ENCODE measurements at places on chromosomes 3 and 15.
A peak's percentile ranks its signal among the peaks of the same experiment; 100 is the strongest.

GRCh38 chr3:41198046-41198445 is 1.3 kb upstream of the CTNNB1 start:
- DNase-seq = no peak

- no peak for DNase-seq
Observed at GRCh38 chr3:53646723-53647122, 152.3 kb downstream of the CACNA1D start.

DNA sequence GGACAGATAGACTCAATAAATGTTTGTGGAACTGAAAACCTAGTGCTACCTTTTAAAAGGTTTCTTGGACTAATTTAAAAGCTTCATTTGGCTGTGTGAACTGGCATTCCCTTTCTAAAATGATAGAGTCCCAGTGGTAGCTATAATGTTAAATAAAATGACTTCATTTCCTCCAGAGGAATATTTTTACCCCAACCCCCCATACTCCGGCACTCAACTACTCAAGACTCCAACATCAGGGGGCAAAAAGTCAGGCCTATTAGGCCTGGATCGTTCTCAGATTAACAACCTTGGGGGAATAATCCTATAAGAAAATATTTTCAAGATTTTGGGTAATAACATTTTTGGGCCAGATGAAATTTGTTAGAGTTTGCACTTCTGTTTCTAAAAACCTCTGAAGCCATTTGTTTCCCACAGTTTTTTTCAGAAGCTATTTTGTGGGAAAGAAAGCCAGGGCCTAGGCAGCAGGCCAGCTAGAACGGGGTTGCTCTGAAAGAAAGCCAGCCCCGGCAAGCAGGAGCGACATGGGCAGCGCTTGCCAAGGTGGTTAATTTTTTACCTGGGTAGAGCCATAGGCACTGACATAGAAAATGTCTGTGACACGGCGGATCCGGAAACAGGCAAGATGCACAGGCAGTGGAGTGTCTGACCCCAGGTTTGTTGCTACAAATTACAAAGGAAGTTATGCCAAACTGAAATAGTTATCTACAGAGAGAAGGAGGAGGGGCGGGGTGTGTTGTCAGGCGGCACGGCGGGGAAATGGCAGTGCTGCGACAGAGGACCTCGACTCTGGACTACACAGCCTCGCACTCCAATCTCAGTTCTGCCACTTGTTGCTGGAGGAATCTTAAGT is 84.6 kb downstream of the MAGI1 start:
- no peak for DNase-seq

GRCh38 chr3:173501931-173502489 is 104.5 kb downstream of the NLGN1 start:
- DNase-seq = no peak

- DNase-seq = no peak
Observed at GRCh38 chr15:101660005-101660404, 7.8 kb upstream of the TM2D3 start.

GRCh38 chr15:69576035-69576526 is 123.5 kb downstream of the RPLP1 start:
- DNase-seq = peak; percentile 15

DNA sequence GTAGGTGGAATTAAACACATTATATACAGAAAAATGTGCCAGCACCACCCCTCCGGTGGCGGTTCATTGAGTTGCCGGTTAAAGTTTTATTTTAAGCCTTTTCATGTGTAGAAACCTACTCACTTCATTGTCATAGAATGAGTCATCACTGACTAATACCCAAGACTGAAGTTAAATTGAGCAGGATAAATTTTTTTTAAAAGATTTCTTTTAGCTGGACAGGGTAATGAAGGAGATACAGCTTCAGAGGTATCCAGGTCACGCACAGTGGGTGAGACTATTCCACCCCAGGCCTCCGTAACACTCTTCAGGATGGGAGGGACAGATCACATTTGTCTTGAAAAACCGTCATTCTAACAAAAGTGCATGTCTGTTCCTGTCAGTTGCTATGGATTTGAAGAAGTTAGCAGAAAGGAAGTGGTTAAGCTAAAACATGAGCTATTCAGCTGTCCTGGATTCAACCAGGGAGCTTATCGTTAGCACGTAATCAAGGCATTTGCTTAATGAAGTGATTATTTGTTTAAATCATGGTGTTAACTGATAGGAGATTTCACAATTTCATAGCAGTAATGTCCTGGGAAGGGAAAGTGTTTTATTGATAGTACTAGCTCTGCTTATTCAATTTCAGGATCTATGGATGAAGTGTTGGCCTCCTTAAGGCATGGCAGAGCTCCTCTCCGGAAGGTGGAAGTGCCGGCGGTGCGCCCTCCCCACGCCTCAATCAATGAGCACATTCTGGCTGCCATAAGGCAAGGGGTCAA is 23.4 kb downstream of the WHAMM start:
- peak; percentile 64 for DNase-seq

- peak; percentile 47 for DNase-seq
Observed at GRCh38 chr3:45593708-45594601, 596 bp upstream of the LIMD1 start.

DNA sequence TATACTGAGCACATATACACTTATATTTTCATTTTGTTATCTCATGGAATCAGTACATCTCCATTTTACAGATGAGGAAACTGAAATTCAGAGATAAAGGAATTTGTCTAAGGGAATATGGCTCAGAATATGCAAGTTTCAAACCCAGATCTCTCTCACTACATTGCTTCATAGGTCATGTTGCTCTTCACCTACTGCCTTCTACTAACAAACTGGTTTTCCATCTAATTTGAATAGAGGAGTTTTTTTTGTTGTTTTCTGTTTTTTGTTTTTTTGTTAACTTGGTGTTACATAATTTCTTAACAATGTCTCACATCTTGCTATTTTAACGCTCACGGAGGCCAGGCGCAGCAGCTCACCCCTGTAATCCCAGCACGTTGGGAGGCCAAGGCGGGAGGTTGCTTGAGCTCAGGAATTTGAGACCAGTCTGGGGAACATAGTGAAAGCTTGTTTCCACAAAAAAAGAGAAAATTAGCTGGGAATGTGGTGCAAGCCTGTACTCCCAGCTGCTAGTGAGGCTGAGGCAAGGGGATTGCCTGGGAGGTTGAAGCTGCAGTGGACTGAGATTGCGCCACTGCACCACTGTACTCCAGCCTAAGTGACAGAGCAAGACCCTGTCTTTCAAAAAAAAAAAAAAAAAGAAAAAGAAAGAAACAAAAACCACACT is 37.0 kb downstream of the FMN1 start:
- no peak for DNase-seq

GRCh38 chr15:98840053-98840452 is 167.5 kb downstream of the PGPEP1L start:
- DNase-seq = no peak

- no peak for DNase-seq
Observed at GRCh38 chr3:197591816-197592215, 36.0 kb upstream of the BDH1 start.

DNA sequence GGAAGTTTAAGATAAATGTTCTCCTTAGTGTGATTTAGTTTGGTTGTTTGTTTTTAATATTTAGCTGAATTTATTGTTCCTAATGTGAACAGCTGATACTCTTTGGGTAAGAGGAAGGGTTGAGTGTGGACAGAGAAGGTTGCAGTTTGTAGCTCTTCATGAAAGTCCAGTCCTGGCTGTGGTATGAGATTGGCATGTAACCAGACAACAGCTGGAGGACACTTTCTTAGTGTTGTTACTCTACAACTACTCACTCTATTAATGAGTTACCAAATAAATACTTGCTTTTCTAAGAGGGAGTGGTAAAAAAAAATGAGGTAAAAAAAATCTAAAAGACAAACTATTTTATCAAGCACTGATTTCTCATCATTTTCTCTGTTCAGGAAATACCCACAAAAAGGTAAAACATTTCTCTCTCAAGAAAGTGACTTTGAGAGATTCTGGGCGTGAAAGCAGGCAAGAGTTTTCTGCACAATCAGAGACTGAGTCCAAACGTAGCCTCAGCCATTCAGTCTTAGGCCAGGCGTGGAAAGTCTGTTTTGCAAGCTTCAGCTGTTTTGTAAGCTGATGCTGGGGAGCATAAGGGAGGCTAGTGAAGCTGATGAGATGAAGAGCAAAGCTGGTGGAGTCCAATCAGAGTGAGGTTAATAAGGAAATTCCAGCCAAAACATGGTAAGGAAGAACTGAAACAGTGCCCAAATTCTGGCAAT is 138.5 kb upstream of the ARPP21 start:
- no peak for DNase-seq

DNA sequence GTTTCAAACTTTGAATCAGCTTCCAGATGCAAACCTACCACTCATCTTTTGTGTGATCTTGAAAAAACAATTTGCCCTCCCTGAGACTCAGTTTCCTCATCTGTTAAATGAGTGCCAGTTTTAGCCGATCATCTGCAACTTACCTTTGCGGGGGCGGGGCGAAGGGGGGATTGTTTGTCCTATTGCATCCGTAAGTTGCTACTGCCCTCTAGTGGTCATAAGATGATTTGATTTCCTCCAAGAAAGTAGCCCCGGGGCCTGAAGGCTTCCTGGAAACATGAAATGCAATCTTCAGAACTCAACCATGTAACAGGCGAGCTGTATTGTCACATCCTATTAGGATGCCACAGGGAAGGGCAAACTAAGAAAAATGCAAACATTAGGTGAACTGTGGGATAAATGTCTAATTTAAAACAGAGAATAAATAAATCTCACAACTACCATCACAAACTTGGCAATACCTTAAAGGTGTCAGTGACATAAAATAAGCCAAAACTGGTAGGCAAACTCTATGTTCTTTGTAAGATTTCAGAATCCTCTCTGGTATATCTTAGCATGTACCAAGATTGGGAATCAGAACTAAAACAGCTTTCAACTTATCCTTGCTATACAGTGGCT is 63.5 kb upstream of the CLDN18 start:
- DNase-seq = peak; percentile 71

DNA sequence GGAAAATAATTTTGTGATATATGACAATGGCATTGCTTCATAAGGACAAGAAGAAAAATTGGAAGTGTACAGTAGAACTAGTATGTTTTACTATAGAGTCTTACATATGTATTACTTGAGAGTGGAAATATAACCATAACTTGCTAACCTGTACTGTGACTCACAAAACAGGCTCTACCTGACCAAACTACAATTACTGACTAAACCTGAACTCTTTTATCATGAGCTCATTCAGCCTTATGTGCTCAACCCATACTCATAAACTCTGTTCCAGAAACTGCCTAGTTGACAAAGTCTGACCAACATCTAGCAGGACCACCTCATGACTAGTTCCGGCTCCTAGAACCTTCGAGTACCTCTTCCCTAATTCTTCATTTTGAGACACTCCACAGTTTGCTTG is 6.3 kb downstream of the CDIN1 start:
- peak; percentile 39 for DNase-seq

DNA sequence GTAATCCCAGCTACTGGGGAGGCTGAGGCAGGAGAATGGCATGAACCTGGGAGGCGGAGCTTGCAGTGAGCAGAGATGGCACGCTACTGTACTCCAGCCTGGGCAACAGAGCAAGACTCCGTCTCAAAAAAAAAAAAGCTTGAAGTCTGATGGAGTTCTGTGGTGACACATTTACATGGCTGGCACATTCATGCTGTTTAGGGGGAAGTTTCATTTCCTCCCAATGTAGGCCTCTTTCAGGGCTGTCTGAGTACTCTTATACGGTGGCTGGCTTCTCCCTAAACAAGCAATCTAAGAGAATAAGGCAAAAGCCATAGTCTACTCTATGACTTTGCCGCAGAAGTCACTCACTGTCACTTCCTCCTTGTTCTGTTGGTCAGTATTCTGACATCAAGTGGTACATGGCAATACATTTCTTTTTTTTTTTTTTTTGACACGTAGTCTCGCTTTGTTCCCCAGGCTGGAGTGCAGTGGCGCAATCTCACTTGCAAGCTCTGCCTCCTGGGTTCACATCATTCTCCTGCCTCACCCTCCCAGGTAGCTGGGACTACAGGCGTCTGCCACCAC is 41.2 kb downstream of the OIP5 start:
- DNase-seq = no peak

GRCh38 chr3:144966560-144966959 is 994.9 kb downstream of the DIPK2A start:
- no peak for DNase-seq

DNA sequence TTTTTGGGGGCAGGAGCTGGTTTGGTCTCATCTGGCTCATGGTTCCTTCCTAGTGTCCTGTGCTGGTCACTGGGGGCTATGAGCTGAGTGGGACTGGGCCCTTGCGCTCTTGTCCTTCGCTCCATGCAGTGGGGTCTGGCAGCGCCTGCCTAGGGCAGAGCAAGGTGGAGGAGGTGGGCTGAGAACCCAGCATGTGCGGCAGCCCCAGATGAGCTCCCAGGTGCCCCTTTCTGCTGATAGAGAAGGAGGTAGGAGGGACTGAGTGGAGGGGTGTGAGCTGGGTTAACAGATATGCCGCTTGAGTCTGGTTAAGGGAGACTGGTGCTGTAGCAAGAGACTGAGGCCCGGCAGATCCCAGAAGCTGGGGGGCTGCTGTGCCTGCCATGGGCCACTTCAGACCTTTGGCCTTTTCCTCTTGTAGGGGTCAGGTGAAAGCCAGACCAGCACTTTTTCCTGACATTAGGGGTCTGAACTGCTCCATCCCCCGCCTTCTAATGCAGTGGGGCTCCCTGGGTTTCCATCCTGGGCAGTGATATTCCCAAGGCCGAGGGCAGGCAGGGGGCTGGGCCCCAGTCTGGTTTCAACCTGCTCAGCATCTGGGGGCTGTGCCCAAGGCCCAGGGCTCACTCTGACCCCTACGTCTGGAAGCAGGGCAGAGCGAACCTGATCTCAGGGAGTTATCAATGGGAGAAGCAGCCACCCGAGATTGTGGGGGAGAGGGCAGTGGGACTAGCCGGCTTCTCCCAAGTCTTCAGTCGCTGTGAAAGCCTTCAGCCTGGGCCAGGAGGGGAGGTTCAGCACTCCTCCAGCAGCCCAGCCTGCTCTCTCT is 62.9 kb upstream of the PRR23C start:
- no peak for DNase-seq

DNA sequence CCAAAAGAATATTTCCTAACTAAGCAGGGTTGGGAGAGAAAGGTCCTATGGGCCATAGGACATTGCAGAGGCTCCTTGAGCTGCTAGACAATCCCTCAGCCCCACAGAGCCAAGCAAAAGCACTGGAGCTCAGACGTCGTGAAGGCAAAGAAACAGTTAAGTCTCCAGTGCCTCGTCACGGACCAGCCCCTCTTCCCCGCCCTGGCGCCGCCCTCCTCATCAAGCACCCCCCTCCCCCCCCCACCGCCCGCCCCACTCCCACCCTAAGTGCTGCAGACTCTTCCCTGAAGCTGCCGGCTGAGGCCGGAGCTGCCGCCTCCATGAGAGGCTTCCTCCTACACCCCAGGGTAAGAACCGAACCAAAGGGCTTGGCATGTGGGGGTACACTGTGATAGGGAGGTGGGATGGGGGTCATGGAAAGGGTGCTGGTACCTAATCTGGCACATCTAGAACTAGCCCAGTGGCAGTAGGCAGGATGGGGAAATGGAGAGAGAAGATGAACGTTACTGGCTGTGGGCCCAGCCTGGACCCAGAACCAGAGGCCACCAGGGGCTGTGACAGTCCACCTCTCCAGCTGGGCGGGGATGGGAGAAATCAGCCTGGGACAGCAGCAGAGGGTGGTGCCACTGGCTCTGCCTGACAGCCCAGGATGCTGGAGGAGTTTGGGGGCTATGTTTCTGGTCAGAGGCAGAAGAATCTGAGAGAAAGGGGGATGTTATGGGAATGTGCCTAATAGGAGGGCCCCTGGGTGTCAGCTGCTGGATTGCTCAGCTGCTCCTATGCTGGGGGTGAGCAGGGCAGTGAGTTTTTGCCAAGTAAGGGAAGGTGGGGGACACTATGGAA is at the start of gene MAP1A:
Gene MAP1A, plus strand, starts transcription at position 255 of the 843 bp plus-strand sequence. CDS start 3,866 bp downstream, outside the sequence.
- no peak for DNase-seq
